Regular cardiac myocyte (primary cell): ENCODE measurements at places on chromosomes 11 and 22. TPM values are rescaled to one million over a fixed set of nuclear protein-coding genes. Genes with fewer than 3 reads are reported as not detected.

SLC15A3 gene
- total RNA-seq = 4.0 and 18.0 TPM in 2 replicates

NXF1 gene
- total RNA-seq = 21.1 and 21.5 TPM in 2 replicates

ADM2 gene
- total RNA-seq = 0.58 and 1.1 TPM in 2 replicates

ANO9 gene
- total RNA-seq = not detected in 2 replicates

DEUP1 gene
- not detected in 2 replicates for total RNA-seq

BCO2 gene
- 0.38 and 2.3 TPM in 2 replicates for total RNA-seq

VSIG10L2 gene
- not detected in 2 replicates for total RNA-seq

OVOL1 gene
- under 0.01 TPM in 1 of 2 replicates, not detected in the other for total RNA-seq

IZUMO1R gene
- not detected in 2 replicates for total RNA-seq

SNX32 gene
- 0.38 and 2.5 TPM in 2 replicates for total RNA-seq

ZBED4 gene
- total RNA-seq = 5.6 and 12.1 TPM in 2 replicates
